ENCODE measurements at places on chromosomes 16 and 17.

DNA sequence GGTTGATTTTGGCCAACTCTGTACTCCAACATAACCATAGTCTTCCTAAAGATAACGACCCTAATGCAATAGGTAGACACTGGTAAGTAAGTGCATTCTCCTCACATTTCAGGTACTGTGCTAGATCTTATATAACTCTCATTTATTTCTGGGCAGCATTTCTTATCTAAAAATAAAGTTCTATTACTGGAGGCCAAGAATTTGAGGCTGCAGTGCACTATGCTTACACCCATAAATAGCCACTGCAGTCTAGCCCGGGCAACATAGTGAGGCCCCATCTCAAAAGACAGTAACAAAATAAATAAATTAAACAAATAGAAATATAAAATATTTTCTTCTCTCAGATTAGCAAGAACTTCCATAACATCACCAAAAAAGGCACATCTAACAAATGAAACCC, 12.7 kb downstream of the CLEC3A start:
- no peak for DNase-seq

DNA sequence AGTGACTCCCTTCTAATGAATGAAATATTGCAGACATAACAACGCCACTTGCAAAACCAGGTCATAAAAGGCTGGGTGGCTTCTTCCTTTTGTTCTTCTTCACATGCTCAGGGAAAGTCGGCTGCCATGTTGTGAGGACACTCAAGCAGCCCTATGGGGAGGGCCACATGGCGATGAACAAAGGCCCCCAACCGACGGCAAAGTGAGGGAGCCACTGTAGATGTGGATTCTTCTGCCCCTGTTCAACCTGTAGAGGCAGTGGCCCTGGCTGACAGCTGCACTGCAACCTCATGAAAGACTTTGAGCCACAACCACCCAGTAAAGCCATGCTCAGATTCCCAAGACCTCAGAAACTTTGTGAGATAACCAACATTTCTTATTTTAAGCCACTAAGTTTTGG, 203.5 kb upstream of the TNRC6C start:
- no peak for DNase-seq

- no peak for DNase-seq
These were observed 8.0 kb downstream of the HS3ST3A1 start for GRCh38 chr17:13593757-13594156.

- DNase-seq = no peak
These were observed 1178.3 kb downstream of the CDH11 start for GRCh38 chr16:63943566-63943965.

DNA sequence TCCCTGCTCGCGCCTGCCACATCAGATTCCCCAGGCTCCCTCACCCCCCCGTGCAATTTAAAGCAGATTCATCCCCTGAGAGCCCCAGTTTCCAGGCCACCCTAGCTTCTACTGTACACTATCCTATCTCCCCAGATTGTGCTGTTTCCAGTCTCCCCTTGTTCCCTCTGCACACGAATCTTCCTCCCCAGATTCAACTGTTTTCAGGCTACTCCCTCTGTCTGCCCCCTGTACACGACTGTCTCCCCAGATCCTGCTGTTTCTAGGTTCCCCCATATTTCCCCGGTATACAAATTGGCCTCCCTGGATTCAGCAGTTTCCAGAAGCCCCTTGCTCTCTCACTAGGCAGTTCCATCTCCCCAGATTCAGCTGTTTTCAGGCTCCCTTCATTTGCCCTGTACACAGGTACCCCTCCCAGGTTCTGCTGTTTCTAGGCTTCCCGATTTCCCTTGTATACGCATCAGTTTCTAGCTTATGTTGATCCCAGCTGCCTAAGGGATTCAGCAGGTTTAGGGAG, 22.9 kb downstream of the COPZ2 start:
- no peak for DNase-seq

DNA sequence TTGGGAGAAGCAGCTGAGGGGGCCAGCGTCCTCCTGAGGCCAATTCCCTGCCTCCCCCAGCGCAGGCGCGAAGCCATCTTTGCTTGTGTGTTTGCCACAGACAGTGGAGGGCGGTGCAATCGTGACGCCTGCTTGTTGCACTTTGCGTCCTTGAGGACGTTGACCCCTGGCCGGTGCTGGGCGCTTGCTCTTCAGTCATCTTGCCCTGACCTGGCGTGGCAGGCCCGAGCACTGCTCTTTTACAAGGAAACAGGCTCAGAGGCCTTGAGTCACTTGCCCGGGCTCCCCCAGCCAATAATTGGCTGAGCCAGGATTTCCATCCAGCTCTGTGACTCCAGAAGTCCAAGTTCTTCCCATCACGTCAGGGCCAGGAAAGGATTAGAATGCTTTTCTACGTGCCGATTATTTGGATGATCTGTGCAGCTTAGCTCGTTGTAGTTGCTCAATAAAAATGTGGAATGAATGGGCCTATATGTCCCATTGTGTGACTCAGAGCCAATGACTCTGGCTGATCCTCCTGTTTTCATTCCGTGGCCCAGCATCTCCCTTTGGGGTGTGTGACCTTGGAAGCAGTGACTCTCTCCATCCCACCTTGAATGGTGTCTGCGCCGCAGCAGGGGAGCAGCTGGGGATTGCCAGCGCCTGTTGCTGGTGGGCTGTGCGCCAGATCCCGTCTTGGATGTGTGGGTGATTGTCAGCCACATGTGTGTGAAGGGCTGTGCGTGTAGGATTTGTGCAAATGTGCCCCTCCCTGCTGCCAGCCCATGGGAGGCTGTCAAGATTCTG, 214.1 kb downstream of the SEC14L1 start:
- DNase-seq = peak; percentile 85

Data from chondrocyte (in vitro differentiated cells).